ENCODE measurements at places on chromosomes 2 and 18. TPM values are rescaled to one million over a fixed set of nuclear protein-coding genes. Genes with fewer than 3 reads are reported as not detected.

Gene LIMS2
- total RNA-seq, result 3.7 TPM

Gene CNDP1
- total RNA-seq, result 0.05 TPM

GRCh38 chr2:236867441-236868260 lies 218.0 kb upstream of the COPS8 start:
- peak; percentile 10 for DNase-seq

DNA sequence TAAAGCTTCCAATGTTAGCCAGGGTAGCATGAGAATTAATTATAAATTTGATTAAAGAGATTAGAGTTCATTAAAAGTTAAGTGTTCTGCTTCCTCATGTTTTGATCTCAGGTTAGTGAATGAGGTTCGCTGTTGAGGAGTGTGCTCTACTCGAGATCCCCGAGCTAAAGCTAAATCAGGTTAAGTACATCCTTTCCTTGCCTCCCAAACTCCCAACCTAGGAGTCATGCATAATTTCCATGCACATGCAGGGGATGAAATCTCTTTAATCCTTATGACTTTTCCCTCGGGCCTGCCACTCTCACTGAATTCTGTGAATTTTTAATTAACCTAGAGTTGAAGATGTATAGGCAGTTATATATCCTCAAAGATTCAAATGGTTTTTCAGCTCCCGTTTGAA lies 156.1 kb upstream of the NCK2 start:
- DNase-seq, result no peak

Gene SLC4A1AP
- 39.1 TPM for total RNA-seq
